Activated T-cell treated with anti-CD3 and anti-CD28 coated beads for 1 hour (primary cell): ENCODE measurements at places on chromosomes 4 and X.

- DNase-seq, result no peak
Measured at GRCh38 chrX:30918480-30918879, 29.4 kb upstream of the TAB3 start.

GRCh38 chr4:3829956-3830773 is 64.0 kb downstream of the ADRA2C start:
- DNase-seq, result no peak

- DNase-seq, result no peak
Measured at GRCh38 chr4:24195991-24196736, 306.3 kb upstream of the PPARGC1A start.

GRCh38 chr4:134345244-134345643 is 143.7 kb upstream of the PABPC4L start:
- no peak for DNase-seq

GRCh38 chrX:44156726-44157125 is 183.5 kb upstream of the NDP start:
- no peak for DNase-seq

DNA sequence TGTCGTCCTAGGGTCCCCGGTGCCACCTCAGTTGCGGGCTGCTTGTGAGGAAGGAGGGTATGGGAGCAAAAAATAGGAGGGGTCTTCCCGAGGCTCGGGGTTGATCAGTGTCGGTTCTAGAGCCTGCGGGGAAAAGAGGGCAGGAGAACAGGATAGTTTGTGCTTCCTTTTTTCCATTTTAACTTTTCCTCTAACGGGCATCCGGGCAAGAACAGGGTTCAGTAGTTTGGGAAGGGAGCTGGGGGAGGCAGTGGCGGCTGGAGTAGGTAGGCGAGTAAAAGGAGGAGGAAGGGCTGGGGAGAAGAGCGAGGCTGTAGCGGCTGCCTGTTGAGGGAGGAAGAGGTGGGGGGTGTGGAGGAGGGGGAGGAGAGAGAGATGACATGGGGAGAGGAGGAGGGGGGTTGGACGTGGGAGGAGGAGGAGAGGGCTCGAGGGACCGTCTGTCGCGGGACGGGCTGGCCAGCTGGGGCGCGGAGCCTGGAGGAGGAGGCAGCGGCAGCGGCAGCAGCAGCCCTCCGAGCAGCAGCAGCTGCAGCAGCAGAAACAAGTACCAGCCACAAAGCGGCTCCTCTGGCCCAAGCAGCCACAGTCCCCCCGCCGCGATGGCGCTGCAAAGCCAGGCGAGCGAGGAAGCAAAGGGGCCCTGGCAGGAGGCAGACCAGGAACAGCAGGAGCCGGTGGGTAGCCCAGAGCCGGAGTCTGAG is at the start of gene SLC16A2:
Gene SLC16A2, plus strand, starts transcription at position 458 of the 704 bp plus-strand sequence. Its CDS starts 145 bp downstream, at position 603.
- DNase-seq, result peak; percentile 3

DNA sequence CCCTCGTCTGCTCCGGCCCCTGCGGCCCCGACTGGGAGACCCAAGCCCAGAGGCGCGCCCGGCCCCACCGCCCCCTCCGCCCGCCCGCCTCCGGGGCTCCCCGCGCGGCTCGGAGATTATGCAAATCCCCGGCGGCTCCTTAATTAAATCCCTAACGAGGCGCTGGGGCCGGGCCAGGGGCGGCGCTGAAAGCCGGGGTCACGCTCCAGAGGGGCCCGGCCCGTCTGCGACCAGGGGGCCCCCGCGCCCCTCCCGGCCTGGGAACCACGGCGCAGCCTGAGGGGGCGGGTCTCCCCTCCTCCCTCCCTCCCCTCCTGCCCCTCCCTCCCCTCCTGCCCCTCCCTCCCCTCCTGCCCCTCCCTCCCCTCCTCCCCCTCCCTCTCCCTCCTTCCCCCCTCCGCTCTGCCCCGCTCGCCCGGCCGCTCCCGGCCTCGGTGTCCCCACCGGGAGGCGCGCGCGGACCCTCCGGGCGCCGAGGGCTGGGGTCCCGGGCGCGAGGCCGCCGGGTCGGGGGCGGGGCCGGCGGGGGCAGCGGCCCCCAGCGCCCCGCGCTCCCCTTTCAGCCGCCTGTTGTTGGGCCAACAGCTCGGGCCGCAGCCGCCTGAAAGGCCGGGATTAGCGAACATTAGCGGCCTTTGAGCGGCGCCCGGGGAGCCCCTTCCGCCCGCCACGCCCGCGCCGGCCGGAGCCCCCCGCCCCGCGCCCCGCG is 25.9 kb upstream of the FGFR3 start:
- DNase-seq, result no peak

DNA sequence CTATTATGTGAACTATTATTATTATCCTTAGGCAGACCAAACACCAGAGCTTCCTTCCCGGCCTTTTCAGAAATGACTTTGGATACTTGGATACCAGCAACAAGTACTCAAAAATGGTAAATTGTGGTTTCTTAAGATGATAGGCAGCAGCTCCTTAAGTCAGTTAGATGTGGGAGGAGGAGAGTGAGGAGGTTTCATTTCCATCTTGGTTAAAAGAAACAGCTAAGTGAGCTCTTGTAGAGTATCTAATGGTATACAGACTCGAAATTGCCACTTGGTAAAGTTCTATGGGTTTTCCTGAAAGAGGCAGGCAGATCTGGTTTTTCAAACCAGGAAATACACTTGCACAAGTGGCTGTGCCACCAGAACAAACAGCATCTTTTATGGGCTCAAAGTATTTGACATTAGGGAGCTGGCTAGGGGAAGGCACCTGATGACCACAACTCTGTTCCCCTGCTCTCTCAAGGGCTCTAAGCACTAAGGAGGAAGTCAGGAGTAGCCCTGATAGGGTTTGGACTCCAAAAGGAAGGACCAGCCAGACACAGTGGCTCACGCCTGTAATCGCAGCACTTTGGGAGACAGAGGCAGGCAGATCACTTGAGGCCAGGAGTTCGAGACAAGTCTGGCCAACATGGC is 130.9 kb downstream of the TMEM164 start:
- DNase-seq, result no peak

DNA sequence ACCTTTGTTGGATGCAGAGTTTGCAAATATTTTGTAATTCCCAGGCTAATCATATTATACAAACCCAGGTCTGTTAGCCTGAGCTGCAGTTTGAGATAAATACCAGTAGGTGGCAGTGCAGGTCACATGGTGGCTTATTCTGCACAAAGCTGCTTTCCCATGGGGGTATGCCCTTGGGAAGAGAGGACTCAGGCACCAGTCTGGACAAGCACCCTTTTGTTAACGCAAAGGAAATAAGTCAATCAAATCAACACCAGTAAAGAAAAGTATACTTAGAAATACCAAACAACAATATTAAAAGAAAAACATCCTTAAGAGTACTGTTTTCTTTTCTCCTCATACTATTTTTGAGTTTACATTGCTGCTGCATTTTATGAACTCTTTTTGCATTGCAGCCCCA is 389.0 kb upstream of the ZFP42 start:
- DNase-seq, result no peak

DNA sequence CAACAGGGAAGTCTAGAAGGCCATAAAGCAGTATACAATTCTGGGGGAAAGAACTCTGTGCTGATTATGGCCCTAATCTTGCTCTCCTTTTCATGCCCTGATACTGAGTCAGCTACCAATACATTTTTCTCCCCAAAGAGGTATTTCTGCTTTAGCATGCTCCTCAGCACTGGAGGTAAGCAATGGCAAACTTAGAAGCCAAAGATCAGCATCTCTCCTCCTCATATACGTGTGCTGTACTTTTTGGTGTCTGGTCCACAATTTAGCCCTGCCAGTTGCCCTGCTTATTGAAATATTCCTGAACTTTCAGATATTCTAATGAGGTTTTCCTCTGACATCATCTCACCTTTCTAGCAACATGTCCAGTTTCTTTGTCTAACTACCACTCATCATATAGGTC is 226.2 kb downstream of the FSTL5 start:
- DNase-seq, result no peak

- DNase-seq, result no peak
Measured at GRCh38 chr4:135548711-135549110, 1347.1 kb upstream of the PABPC4L start.

DNA sequence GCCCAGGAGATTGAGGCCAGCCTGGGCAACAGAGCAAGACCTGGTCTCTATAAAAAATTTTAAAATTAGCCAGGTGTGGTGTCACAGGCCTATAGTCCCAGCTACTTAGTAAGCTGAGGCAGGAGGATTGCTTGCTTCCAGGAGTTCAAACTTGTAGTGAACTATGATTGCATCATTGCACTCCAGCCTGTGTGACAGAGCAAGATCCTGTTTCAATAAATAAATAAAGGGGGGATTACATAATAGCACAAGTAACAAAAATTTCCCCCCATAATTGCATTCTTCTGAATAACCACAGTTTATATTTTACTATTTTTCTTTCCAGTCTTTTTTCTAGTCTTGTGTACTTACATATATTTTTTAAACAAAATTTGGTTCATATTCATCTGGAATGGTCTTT is 135.6 kb downstream of the CHIC2 start:
- no peak for DNase-seq

DNA sequence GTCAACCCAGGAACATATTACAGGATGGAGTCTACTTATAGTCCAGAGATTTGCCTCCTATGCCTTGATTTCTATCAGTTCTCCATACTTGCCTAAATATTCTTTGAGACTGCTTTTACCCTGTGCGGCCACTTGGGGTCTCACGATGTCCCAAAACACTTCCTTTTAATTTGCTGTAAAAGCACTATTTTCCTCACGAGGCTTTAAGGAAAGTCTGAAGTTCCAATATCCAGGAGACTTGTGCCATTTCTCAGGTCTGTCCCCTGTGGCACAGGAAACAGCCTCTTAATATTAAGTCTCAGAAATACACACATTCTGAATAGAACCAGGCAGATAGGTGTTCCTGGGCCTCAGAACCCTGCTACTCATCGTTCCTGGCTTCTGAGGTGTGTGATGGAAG is 142.9 kb downstream of the TMEM164 start:
- no peak for DNase-seq

- no peak for DNase-seq
Measured at GRCh38 chr4:85084371-85085094, 118.0 kb upstream of the WDFY3 start.

- DNase-seq, result no peak
Measured at GRCh38 chr4:112311516-112311915, 14.3 kb downstream of the ALPK1 start.

- DNase-seq, result no peak
Measured at GRCh38 chr4:110155654-110156053, 42.8 kb downstream of the ELOVL6 start.

DNA sequence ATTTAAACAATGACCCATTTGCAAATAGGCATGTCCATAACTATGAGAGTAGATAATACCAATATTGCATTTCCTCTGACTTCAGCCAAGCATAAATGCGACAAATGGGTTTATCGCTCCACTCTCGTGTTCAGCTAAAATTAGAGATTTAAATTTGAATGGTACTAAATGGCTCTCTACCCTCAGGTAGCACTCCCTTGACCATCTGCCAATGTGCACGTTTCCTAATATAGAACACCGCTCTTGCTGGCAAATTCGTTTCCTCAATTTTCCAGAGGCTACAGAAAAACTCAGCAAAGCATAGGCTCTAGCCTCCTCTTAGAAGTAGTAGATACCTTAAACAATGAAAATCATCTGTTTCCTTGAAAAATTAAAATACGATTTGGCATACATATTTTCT is 251.6 kb downstream of the ADGRA3 start:
- no peak for DNase-seq

GRCh38 chr4:7377223-7377865 is 57.4 kb downstream of the PSAPL1 start:
- DNase-seq, result no peak

GRCh38 chr4:3022112-3022511 is 52.2 kb downstream of the HTT-AS start:
- DNase-seq, result no peak

DNA sequence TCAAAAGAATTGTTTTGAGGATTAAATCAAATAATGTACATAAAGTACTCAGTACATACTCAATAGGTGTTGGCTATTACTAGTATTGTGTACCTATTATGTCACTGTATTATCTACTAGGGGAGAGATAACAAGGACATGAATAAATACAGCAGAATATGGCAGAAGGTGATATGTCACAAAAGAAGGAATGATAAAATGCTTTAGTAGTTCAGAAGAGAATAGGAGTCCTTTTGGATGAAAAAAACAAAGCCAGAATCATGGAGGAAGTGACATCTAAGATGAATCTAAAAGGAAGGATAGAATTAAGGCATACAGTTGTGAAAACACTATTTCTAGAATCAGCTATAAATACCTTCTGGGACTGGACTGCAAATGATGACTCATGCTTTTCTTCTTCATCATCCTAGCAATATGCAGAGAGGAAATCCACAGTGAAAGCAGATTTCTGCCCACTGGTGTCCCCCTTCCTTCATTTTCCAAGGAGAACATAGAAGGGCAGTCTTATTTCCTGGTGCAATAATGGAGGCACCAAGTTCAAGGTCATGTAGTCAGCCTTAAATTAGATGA is 98.7 kb downstream of the GLUD2 start:
- DNase-seq, result no peak

- no peak for DNase-seq
Measured at GRCh38 chrX:88940904-88941303, 193.9 kb downstream of the CPXCR1 start.

- no peak for DNase-seq
Measured at GRCh38 chrX:41240509-41240908, 93.5 kb upstream of the DDX3X start.

DNA sequence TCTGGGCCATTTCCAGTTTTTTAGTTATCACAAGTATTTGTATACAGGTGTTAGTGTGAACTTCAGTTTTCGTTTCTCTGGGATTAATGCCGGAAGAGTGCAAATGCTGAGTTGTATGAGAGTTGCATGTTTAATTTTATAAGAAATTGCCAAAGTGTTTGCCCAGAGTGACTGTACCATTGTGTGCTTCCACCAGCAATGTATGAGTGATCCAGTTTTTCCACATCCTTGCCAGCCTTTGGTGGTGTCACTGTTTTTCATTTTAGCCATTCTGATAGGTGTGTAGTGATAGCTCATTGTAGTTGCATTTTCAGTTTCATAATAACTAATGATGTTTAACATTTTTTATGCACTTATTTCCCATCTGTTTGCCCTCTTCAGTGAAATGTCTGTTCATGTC is 18.4 kb downstream of the PLS3 start:
- DNase-seq, result no peak

- DNase-seq, result no peak
Measured at GRCh38 chrX:7062276-7062675, 85.2 kb upstream of the STS start.

GRCh38 chr4:67037504-67038227 is 507.6 kb downstream of the CENPC start:
- no peak for DNase-seq
